ENCODE measurements at places on chromosomes 4 and X. TPM values are rescaled to one million over a fixed set of nuclear protein-coding genes. Genes with fewer than 3 reads are reported as not detected.

GAGE13 gene
- not detected for total RNA-seq

- no peak for DNase-seq
These were observed 25.7 kb downstream of the GEMIN8 start for GRCh38 chrX:14003876-14004425.

PTPN13 gene
- 9.9 TPM for total RNA-seq

DNA sequence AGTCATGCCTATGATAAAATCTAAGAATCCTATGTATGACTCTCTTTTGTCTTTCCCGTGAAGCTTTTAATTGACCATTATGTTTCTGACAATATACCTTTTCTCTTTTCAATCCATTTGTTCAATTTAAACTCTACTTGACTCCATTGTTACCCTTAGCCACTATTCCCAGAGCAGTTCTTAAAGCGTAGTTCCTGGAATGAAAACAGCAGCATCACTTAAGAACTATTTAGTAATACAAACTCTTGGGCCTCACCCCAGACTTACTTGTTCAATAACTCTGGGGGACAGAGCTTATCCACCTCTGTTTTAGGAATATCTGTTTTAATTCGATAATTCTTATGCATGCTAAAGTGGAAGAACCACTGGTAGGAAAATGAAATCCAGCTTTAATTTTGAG, 358.4 kb downstream of the PRR32 start:
- DNase-seq: no peak

DNA sequence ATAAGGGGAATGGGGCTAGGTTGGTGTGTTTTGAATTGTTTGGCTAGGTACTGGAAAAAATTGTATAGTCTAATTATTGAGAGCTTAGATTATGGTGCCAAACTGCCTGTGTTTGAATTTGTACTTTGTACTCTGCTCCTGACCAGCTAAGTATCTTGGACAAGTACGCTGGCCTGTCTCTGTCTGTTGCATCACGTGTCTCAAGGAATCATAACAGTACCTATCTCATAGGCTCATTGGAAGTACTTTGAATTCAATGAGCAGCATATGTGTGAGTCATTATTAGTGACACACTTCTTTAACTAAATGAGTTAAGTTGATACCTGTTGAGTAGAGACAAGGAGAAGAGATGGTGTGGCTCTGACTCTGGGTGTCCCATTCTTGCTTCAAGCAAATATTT, 69.5 kb upstream of the MND1 start:
- DNase-seq: no peak
